ENCODE measurements at places on chromosomes 7 and 10. TPM values are rescaled to one million over a fixed set of nuclear protein-coding genes. Genes with fewer than 3 reads are reported as not detected.
A peak's percentile ranks its signal among the peaks of the same experiment; 100 is the strongest.

GRCh38 chr10:68897336-68897741 lies 3.8 kb upstream of the DDX50 start:
- peak; percentile 58 for DNase-seq

GRCh38 chr10:100339236-100339635 lies 7.8 kb upstream of the SCD start:
- peak; percentile 74 for DNase-seq

GRCh38 chr10:77562742-77563141 lies 74.9 kb downstream of the KCNMA1 start:
- no peak for DNase-seq

- no peak for DNase-seq
These were observed 88.0 kb upstream of the PFKP start for GRCh38 chr10:2979306-2979705.

- DNase-seq: no peak
These were observed 37.0 kb downstream of the TBC1D12 start for GRCh38 chr10:94439275-94439861.

NPSR1 gene
- not detected for total RNA-seq

MYL7 gene
- total RNA-seq: not detected

FAM149B1 gene
- total RNA-seq: 19.9 TPM

CCDC3 gene
- not detected for total RNA-seq
